Activated T-helper 9 cell treated with anti-CD3 and anti-CD28 coated beads, Interleukin-2, amount 50 U/mL, for 16 hours (primary cell): ENCODE measurements at places on chromosomes 12 and 14.
A peak's percentile ranks its signal among the peaks of the same experiment; 100 is the strongest.

- DNase-seq: no peak
These were observed 3.0 kb downstream of the SMCO3 start for GRCh38 chr12:14810953-14811483.

DNA sequence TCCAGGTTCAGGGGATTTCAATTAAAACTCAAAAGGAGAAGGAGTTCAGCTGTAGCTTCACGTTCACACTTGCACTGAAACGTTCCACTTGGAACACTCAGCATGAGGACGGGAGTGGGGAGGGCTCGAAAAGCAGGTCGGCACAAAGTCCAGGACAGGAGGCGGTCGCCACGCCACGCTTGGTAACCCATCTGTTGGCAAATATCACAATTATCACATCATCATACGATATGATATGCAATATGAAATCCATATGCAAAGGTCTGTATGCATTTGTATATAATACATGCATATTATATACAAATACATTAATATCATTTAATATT lies 17.2 kb downstream of the ADGRD1 start:
- DNase-seq: no peak

- DNase-seq: no peak
These were observed 27.9 kb downstream of the HNRNPC start for GRCh38 chr14:21241218-21241819.

DNA sequence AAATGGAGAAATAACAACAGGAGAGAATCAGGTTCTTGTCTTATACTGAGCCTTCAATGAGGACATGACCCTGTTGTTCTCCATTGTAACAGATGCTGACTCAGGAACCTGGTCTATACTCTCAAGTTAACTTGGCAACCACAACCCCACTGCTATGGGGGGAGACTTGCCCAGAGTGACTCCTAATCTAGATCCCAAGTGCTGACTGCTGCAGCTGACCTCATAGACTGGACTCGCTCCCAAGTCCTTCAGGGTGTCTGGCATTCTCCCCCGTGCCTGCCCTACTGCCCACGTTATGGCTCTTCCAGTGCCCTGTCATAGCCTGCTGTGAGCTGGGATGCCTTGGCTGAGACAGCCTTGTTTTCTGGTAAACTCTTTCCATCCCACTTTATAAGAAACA lies 37.1 kb downstream of the NID2 start:
- DNase-seq: no peak

DNA sequence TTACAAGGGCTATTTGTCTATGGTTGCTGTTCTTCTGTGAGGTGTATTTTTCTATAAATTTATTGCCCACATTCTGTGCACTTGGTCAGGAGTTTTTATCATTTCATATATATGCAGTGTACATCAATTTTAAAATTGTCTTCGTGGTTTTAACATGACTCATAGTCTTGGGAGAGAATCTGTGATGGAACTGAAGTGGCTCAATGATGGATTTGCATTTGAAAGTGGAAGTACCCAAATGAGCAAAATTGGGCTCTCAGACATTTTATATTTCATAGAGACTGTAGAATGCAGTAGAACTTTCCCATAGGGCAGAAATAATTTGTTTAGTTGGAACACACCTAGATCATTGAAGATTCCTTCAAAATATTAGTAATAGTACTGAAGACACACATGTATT lies 1.9 kb upstream of the SCFD1 start:
- no peak for DNase-seq

DNA sequence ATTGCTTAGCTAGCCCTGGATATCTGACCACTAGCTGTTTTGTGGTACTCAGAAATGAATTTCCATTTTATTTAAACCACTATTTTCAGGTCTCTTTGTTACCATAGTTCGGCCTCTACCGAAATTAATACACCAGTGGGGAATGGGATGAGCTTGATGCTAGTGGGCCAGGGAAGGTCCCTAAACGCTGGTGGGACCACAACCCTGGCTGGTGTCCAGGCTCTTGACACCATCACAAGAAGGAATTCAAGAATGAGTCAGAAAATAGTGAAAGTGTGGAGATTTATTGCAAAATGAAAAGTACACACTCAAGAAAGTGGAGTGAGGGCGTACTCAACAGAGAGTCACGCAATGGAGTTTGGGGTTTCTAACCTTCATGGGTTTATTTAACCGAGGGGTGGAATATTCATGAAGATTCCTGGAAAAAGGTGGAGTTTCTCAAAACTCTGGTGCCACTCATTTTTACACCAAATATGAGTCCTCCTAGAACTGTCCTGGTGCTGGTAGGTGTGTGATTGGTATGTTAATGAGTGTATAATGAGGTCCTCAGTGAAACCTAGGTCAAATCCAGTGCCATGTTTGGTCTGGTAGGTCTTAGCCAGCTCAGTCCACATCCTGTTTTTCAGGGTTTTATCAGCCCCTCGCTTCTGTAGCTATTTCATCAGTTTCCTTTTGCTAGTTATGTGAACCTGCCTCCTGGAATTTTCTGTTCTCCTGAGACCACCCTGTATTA lies 38.9 kb upstream of the LRP6 start:
- no peak for DNase-seq

GRCh38 chr14:101581806-101582205 lies 20.5 kb downstream of the DIO3 start:
- no peak for DNase-seq

GRCh38 chr14:33836900-33837577 lies 113.8 kb downstream of the EGLN3 start:
- no peak for DNase-seq

DNA sequence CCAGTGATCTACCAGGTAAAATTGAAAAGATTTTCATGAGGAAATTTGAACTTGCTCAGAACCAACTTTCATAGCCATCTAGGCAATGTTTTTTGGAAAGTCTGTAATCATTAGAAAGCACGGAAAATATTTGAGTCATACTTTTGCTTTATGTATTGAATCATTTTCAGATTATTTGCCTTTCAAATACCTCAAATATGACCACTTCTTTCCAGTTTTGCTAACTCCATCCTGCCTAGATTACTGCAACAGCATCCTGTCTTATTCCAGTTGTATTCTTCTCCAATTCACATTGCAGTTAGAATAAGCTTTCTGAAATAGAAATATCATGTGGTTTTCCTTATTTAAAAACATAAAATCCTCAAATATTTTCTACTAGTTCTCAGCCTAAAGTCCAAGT lies 239.8 kb upstream of the FAR2 start:
- no peak for DNase-seq

- DNase-seq: peak; percentile 68
These were observed 42.0 kb downstream of the TRAF3 start for GRCh38 chr14:102819176-102819628.

DNA sequence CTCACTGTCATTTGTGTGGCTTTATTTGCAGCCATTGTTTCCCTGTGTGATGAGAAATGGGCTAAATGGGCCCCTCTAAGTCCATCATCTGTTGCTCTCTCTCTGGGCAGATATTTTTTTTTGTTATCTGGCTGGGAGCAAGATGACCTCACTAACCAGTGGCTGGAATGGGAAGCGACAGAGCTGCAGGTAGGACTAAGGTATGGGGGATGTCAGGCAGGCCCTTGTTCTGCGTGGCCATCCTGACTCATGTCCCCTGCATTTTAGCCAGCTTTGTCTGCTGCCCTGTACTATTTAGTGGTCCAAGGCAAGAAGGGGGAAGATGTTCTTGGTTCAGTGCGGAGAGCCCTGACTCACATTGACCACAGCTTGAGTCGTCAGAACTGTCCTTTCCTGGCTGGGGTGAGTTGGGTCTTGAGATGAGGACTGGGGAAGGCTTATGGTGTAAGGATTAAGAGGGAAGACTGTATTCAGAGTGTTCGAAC lies 1.3 kb downstream of the MARS1 start:
- no peak for DNase-seq

DNA sequence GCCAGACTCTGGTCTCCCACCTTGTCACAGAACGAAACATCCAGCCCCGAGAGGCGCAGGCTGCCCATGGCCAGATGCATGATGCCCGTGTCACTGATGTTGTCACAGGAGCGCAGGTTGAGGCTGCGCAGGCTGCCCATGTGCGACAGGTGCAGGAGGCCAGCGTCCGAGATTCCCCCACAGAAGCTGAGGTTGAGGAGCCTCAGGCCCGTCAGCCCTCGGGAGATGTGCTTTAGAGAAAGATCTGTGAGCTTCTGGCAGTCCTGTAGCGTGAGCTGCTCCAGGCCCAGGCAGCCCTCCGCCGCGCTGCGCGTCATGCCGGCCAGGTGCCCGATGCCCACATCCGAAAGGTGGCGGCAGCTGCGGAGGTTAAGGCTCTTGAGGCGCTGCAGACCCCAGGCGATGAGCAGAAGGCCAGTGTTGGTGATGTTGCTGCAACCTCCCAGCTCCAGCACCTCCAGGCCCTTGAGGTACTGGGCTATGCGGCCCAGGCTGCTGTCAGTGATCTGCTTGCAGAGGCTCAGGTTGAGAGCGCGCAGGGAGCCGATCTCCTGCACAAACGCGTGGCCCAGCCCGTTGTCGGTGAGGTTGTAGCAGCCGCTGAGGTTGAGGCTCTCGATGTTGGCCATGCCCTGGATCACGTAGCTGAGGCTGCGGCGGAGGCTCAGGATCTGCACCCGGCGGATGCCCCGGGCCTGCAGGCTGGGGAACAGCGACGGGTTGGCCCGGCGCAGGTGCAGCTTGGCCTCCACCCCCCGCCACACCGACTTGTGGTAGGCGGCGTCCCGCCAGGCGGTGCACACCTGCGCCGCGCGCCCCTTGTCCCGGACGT lies 991 bp downstream of the FBXL14 start:
- peak; percentile 40 for DNase-seq

- DNase-seq: no peak
These were observed 46.0 kb downstream of the CACNA2D4 start for GRCh38 chr12:1872448-1872847.

GRCh38 chr14:94643316-94644101 lies 31.3 kb downstream of the SERPINA3 start:
- DNase-seq: no peak

DNA sequence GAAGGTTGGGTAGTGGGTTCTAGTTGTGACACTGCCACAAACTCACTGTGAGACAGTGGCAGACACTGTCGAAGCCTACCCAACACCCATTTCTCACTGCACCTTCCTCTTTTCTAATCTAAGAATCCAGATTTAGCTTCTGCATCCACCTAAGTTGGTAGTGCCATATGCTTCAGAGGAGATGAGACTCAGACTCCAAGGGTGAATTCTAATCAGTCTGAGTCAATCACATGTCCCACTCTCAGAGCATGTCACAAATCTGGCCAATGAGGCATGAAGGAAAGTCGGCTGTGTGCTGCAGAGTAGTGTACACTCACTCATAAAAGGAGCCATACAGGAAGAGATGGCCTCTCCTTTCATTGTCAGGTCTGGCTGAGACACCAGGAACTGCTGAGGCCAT lies 102.1 kb upstream of the RAP1B start:
- DNase-seq: no peak

DNA sequence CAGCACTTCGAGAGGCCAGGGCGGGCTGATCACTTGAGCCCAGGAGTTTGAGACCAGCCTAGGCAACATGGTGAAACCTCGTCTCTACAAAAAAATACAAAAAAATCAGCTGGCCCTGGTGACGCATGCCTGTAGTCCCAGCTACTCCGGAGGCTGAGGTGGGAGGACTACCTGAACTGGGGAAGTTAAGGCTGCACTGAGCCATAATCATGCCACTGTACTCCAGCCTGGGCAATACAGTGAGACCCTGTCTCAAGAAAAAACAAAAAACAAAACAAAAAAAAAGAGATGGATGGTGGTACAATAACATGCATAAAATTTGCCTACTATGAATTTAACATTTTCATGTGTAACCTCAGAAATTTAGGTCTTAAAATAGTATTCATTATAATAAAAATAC lies 2.2 kb downstream of the THAP2 start:
- DNase-seq: no peak

DNA sequence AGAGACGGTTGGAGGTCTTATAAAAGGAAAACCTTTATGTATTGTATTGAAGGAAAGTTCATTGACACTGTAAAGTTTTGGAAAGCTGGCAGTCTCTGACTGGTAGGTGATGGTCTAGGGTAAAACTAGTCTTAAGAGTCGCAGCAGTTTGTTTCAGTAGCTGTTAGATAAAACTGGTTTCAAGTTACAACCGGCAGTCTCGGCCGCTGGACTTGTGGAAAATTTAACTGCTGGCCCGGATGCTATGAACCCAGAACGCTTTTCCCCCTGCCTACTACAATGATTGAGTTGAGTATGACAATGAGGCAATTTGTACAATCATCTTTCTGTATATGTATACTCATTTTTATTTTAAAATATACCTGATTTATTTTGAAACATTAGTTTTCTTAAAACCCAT lies 1426.9 kb downstream of the AACS start:
- DNase-seq: no peak

DNA sequence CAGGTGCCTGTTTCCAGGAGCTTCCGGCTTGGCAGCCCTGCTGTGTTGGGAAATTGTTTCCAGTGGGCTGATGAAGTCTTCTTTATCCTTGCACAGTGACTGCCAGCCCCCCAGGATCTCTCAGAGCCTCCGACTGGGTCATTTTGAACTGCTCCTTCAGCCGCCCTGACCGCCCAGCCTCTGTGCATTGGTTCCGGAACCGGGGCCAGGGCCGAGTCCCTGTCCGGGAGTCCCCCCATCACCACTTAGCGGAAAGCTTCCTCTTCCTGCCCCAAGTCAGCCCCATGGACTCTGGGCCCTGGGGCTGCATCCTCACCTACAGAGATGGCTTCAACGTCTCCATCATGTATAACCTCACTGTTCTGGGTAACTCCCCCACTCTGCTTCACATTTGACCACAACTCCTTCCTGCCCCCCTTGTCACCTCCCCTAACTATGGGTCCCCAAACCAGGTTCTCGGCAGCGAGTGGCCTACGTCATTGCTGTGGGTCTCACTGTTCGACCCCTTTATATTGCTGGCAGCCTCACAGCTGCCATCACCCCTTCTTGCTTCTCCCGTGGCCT lies 2.3 kb downstream of the LAG3 start:
- DNase-seq: no peak

DNA sequence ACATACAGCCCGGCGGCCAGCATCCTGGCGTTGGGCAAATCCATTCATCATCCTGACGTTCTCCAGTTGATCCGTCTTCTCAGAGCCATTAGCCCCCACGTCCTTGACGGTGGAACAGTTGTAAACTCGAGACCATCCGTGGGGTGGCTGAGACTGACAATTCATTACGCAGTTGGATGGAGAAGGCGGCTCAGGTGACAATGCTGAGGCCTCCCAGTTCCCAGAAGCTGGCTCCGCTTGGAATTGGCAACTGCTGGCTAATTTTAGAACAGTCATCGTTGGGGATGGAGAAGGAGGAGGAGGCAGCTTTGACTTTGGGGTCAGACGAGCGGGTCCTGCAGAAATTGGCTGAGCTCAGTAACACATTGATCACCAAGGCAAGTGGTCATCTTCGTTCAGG lies 186.5 kb downstream of the PHETA1 start:
- no peak for DNase-seq

GRCh38 chr12:124764870-124765580 lies 98.6 kb downstream of the SCARB1 start:
- no peak for DNase-seq

DNA sequence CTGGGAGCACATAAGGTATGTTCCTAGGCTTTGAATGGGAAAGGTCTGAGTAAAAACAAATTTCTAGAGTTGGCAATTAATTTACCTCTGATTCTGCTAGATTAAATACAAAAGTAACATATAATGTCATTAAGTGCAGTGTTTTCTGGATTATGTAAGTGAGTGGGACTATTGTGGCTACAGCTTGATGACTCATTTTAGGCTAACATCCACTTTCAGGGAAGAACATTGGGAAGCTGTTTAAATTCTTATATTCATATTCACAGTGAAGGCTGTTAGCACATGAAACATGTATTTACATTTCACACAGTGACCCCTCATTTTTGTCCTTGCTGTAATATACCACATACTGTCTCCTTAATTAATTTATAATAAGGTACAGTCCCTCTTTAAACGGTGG lies 13.2 kb upstream of the BMAL2 start:
- DNase-seq: no peak

GRCh38 chr14:87869619-87870583 lies 123.1 kb downstream of the GALC start:
- no peak for DNase-seq
